ENCODE measurements at places on chromosomes 16 and 17.
A peak's percentile ranks its signal among the peaks of the same experiment; 100 is the strongest.

DNA sequence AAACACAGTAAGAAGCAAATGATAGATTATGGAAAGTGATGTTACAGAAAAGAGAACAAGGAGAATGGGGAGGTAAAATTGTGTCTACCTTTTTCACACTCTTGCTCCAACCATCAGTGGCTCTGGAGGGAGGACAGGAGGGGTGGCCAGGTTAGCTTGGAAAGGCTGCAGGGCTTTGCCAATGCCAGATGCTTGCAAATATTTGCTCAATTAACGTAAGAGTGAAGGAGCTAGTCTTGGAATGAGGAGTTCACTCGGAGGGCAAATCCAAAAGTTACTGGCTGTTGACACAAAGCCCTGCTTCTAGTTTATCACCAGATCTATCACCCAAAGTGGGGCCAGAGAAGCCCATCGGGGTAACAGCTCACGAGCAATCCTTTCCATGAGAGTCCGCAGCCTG, 7.4 kb upstream of the TNRC6C start:
- no peak for DNase-seq

- DNase-seq, result no peak
Measured at GRCh38 chr17:41959030-41959335, 7.6 kb upstream of the CNP start.

GRCh38 chr16:69451166-69451565, 26.7 kb downstream of the CYB5B start:
- DNase-seq, result no peak

DNA sequence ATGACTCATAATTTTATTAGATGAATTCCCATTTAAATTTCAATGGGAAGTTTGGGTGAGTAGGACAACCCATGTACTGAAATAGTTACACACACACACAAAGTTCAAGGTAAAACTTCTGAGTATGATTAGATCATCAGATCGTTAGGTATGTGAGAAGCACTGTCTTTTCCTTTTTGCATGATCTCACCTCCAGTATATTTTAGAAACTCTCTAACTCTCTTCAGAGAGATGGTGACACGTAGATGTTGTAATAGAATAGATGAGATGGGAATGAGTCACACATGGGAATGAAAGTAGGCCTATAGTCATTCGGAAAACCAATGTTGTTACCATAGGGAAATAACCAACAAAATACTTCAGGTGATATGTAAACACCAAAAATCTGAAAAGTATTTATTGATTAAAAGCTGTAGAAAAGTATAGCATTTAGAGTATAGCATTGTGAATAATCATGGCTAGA, 22.2 kb downstream of the KRT23 start:
- DNase-seq, result no peak

- no peak for DNase-seq
Measured at GRCh38 chr16:23406024-23406423, 47.0 kb downstream of the COG7 start.

DNA sequence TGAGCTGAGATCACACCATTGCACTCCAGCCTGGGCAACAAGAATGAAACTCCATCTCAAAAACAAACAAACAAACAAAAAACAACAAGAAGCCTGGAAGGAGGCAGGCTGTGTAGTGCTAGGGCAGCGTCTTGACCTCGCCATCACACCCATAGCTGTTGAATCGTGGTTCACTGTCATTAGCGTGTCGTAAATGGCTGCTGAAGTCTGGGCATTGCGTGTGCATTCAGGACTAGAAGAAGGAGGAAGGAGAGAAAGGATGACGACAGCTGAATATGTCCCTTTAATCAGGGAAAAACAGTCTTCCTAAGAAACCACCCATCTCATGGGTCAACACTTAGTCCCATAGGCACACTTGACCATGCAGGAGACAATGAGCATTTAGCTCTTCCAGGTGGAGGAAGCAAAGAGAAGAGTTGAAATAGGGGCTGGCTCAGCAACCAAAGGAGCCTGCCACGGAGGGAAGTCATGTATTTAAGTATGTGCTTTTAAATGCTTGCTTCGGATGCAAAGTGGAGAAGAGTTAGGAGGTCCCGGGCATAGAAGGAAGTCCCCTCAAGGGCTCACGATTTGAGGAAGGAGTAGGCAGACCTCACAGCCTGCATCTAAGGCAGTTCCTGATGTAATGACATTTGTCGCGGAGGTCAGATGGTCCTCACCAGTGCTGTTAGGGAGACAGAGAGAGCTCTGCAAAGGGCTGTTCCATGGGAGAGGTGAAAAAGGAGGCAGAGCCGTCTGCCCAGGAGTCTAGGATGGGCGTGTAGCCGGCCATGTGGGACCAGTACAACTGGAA, 8.8 kb downstream of the PRSS22 start:
- DNase-seq, result no peak

DNA sequence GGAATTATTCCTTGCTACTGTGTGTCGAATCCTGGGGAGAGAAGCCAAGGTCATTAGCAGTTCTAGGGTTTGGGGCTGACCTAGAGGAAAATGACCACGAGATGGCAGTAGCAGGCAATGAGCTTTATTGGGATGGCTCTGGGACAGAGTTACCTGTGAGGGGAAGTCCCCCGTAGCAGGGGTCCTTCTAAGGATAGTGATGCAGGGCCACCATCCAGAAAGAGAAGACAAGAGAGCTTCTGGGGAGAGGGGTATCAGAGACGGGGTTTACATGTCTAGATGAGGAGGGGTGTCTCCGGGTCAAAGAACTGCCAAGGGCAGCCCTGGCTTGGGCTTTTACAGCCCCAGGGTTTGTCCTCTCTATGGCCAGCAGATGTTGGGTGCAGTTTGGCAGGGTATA, 6.4 kb upstream of the GGT6 start:
- peak; percentile 85 for DNase-seq

- no peak for DNase-seq
Measured at GRCh38 chr16:75570396-75571065, 4.4 kb downstream of the GABARAPL2 start.

DNA sequence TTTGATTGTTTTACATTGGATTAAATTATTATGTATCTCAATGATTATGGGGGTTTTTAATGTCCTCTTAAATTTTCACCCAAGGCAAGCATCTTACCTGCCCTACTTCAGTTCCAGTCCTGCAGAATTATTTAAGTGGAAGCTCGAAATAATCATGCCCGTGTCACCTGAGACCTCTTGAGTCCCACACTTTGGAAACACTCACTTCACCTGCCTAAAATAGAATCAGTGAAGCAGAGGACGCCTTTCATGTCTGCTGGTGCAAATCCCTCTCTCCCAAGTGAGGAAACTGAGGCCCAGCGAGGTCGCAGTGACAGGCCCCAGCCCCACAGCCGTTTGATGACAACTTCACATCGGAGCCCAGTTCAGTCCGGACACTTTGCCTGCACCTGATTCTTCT, 284.6 kb downstream of the C16orf95 start:
- no peak for DNase-seq

DNA sequence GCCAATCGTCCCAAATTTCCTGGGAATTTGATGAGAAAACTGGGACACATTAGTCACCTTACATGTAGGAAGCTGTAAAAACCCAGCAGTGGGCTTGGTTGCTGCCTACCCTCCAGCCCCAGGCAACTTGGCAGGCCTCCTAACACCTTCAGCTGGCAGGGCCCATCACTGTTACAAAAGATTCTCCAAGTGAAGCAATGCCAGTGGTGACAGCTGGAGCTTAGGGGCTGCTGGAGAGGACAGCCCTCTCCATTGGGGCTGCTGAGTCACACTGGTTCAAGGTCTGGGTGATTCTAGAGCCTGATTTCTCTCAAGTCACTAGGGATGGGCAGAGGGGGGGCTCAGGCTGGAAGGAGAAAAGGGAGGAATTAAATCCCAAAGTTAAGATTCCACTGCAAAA, 180.6 kb downstream of the COPRS start:
- DNase-seq, result no peak

GRCh38 chr17:27233059-27233458, 60.9 kb upstream of the WSB1 start:
- DNase-seq, result peak; percentile 46

GRCh38 chr17:81925860-81926450, 1.6 kb downstream of the MAFG start:
- no peak for DNase-seq

- no peak for DNase-seq
Measured at GRCh38 chr16:31537362-31538242, 9.9 kb downstream of the AHSP start.

GRCh38 chr17:823501-823902, 41.3 kb downstream of the MRM3 start:
- DNase-seq, result no peak

GRCh38 chr17:63911657-63912100, 621 bp upstream of the CSHL1 start:
- peak; percentile 89 for DNase-seq

DNA sequence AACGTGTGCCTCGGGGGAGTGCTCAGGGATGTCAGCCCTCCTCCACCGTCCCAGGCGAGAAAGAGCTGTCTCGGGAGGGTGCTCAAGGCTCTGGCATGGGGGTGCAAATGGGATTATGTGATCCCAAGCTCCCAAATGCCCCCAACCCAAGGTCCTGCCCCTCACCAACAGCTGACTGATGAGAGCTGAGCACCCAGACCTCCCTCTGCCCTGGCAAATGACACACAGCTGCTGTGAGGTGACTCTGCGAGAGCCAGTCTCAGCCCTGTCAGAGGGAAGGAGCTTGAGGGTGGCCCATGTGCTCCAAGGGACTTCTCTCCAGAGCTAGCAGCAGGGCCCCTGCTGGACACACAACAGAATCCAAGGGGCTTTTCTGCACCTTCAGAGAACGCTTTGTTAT, 7.7 kb downstream of the CDH5 start:
- no peak for DNase-seq
